NCI-H1105 (cell line): ENCODE measurements at places on chromosomes 7 and 10.

GRCh38 chr10:114326795-114327194 is 77.5 kb downstream of the AFAP1L2 start:
- DNase-seq = no peak

DNA sequence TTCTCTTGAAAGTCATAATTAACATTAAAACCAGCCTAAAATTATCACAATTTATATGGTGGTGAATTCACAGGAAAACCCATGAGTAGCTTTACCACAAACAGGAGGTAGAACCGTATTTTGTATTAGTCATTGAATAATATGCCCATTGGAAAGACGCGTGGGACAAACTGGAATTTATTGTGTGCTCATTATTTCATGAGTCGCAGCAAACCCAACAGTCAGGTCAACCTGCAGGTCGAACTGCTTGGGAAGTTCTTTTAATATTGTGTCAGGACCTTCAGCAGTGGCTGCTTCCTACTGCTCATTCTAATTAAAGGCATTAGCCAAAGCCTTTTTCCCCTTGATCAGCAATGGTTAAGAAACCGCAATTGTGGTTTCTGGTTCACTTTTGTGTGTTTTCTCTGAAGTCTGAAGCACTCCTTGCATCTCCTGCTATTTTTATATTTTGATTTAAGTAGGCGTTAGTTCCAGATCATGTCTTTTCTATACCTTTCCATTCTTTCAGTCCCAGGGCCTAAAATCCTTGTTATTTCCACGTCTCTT is 100.1 kb downstream of the RAB11FIP2 start:
- DNase-seq = no peak

DNA sequence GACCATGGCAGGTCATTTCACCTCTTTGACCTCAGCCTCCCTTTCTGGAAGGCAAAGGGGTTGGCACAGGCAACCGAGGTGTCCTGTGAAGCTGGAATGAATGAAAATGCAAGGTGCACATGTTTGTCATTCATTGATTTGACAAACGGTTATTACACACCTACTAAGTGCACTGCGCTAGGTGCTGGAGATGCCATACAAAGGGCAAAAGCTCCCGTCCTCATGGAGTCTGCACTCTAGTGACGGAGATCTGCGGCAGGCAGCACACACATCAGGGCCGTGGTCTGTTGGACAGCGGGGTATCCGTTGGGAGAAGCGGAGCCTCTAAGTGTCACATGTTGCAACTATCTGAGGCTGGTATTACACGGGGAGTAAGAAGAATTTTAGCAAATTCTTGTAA is 44.2 kb downstream of the PRF1 start:
- no peak for DNase-seq

DNA sequence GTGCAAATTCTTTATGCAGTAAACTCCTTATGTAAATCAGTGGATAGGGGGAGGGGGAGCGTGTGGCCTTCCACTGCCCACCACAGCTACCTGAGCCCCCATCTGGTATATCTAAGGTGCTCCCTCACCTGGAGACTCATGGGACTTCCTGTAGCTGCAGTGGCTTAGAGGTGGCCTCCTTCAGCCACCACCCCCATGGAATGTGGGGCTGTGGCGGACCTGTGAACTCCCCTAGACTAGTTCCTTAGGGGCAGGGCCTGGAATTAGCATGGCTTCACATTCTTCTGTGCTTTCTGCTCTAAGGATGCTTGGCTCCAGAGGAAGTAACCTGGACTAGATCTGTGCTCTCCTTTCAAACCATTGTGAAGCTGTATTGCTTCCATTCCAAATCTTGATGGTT is 550.5 kb upstream of the COBL start:
- no peak for DNase-seq

- no peak for DNase-seq
These were observed 421.5 kb upstream of the LRGUK start for GRCh38 chr7:133705596-133705995.

DNA sequence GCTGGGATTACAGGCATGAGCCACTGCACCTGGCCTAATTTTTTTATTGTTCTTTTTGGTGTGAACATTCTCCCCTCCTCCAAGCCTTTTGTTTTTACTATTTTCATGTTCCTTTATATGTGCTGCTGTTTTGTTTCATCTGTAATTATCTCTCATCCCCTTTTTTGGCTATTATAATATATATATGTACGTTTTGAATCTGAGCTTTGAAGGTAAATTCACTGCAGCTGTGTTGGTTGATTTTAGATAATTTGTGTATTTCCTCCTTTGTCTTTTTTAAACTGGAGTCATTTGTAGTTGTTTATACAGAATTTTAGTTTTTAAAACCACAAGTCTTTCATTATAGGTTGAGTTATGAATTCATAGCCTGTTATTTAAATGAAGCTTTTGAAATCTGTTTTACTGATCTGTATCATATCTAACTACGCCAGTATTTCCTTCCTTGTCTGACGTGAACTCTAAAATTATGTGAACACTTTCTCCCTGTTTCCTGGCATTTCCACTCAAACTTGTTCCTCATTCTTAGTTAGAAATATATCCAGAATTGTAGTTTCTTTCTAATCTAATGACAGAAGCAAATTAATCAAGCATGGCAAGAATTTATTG is 54.9 kb downstream of the PTEN start:
- no peak for DNase-seq

DNA sequence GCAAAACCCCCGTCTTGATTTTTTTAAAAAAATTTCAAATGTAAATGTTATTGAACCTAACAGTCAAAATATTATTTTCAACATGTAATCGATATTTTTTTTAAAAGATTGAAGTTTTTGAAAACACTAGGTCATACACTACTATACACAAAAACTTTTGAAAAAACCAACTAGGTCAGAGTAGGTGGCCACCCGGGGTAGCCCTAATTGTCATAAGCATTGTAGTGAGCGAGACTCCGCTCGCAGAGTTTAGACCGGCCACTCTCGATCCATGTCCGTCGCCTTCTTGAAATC is 417 bp downstream of the RFC2 start:
- DNase-seq = no peak

GRCh38 chr10:17758200-17758599 is 6.2 kb downstream of the TMEM236 start:
- no peak for DNase-seq

GRCh38 chr10:49371967-49372366 is 23.9 kb downstream of the DRGX start:
- no peak for DNase-seq

GRCh38 chr10:93851169-93851568 is 42.6 kb upstream of the SLC35G1 start:
- DNase-seq = no peak

- DNase-seq = no peak
These were observed 34.0 kb downstream of the LYZL1 start for GRCh38 chr10:29322918-29323317.

- DNase-seq = no peak
These were observed 283.0 kb upstream of the AOAH start for GRCh38 chr7:37007268-37007667.

DNA sequence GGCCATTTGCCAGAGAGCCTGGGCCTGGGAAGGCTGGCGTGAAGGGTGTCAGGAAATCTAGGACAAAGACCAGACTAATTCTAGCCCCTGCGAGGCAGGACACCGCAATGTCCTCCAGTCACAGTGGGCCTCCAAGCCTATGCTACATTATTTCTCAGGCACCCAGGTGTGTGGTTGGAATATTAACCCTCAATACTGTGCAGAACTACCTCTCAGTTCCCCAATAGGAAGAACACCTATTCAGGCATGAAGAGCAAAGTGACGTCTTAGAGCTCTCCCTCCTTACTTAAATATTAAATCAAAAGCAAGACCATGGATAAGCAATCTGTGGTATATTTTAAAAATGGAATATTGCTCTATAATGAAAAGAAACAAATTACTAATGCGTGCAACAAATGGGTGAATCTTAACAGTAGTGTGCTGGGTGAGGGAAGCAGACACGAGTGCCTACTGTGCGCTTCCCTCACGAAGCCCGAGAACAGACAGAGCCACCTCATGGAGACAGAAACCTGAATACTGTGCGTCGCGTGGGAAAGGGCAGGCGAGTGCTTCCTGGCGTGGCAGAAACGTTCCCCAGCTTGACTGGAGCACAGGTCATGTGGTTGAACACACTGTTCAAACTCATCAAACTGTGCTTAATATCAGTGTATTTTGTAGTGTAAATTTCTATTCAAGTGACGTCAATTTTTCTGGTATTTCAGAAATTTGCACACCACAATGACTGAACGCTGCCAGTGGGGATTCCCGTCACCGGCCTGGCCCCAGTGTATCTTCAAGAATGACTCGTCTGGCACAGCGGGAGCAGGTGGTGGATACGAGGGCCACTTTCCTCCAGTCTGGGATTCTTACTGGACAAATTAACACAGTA is 15.5 kb upstream of the PTPRN2 start:
- DNase-seq = no peak

- DNase-seq = no peak
These were observed 1040.2 kb upstream of the SORCS1 start for GRCh38 chr10:108204528-108205305.

GRCh38 chr10:69751214-69751613 is 50.5 kb upstream of the COL13A1 start:
- DNase-seq = no peak

DNA sequence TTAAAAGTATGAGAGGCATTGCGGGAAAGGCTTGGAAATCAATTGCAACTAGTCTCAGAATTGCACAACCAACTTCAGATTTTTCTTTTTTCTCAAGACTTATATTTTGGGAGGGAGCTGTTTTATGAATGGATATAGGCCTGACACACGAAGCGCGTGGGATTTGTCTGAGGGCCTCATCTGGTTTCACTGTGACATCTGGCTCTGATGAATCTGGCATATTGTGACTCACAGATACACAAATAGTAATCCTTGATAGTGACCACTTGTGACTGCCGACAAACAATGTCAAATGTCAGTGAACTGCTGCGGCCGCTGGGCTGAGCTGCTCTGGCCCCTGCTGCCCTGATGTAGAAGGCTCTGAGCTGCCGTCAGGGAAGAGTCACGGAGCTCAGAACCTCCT is 655.1 kb downstream of the INHBA start:
- DNase-seq = no peak
